ENCODE measurements at places on chromosomes 6 and 20. TPM values are rescaled to one million over a fixed set of nuclear protein-coding genes. Genes with fewer than 3 reads are reported as not detected.

Gene DSN1
- 24.2 TPM for total RNA-seq

Gene KDM1B
- 43.5 TPM for total RNA-seq

DNA sequence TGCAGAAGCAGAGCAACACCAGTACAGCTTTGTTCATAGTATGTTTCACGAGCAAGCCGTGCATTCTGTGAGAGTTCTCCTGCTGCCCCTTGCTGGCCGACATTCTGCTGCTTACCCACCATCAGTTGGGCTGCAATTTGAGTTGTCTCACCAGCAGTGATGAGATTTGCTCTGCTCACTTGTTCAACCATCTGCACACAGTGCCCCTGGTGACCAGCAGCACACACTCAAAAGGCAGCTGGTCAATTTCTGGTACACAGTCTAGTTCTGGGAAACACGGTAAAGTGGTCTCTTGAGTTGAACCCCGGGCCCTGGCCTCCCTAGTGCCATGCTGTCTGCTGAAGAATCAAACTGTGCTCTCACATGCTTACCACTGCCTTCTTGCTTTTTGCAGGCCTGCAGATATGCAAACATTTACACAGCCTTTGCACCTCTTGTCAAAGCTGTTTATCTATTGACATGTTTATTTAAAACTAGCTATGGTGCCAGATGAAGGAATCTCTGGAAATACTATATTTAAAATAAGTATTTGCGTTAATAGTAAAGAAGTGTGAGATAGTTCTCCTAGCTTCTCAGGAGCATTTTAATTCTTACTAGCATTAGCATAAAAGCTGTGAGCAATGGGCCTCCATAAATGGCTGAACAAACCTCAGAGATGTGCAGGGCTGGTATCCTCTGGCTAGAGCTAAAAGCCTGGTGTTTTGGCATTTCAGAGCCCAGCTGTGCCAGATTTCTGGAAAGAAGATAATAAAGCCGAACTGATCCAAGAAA is 234.3 kb downstream of the ARHGAP18 start:
- no peak overlapping the region for H3K27ac ChIP-seq
- no peak overlapping the region for H3K4me3 ChIP-seq
- no peaks in the 10 kb centered on the region for H3K4me1 ChIP-seq
- DNase-seq: no peak
- no peaks in the 10 kb centered on the region for H3K36me3 ChIP-seq

Gene ANGPT4
- 0.05 TPM for total RNA-seq

GRCh38 chr6:11363881-11364576 is 131.6 kb upstream of the NEDD9 start:
- H3K27ac ChIP-seq: no peak overlapping the region
- H3K4me3 ChIP-seq: no peak overlapping the region
- no peak for DNase-seq
- H3K4me1 ChIP-seq: peaks cover 12% of the 10 kb centered on the region

DNA sequence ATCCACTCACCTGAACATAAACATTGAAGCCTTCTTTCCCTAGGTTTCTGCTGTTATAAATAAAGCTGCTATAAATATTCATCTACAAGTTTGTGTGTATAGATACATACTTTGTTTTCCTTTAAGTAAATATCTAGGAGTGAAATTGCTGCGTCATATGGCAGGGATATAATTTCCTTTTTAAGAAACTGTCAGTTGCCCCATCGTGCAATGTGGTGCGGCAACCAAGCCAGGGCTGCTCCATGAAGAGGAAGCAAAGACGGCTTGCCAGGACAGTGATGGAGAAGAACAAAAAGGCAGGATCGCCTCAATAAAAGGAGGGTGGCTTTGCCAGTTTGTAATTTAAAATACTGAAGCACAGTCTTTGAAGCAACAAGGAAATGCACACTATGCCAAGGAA is 36.6 kb downstream of the CITED2 start:
- DNase-seq: no peak
- H3K4me1 ChIP-seq: no peaks in the 10 kb centered on the region
- no peaks in the 10 kb centered on the region for H3K36me3 ChIP-seq
- H3K4me3 ChIP-seq: no peak overlapping the region

Gene AVP
- total RNA-seq: not detected

DNA sequence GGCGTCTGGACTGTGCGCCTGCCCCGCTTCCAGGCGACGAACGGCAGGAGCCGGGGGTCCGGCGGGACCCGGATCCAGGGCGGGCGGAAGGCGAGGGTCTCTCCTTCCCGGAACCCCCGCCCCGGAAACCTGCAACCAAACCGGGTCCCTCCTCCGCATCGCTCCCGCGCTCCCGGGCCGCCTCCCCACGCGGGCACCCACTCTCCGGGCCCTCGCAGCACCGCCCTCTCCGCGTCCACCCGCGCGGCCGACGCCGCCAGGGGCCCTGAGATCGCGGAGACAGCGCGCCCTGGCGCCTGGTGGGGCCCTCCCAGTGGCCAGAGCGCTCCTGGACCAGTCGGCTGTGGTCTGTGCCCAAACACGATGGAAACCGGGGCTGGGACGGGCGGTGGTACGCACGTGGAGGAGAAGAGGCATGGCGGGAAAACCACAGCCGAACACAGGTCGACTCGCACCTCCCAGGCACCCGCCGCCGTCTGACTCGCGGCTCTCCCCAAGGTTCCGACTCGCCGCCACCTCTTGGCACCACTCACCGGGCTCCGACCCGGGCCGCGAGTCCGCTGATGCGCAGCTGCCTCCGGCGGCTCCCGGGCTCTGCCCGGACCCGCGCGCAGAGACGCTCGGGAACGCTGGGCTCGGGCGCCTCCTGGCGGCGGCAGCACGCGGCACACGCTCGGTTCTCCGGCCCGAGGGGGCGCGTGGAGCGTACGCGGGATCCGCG is 7.9 kb downstream of the NKX2-2 start:
- peaks cover 66% of the 10 kb centered on the region for H3K27me3 ChIP-seq
- H3K4me1 ChIP-seq: peaks cover 10% of the 10 kb centered on the region
- peak overlapping the region; percentile 38 for H3K4me3 ChIP-seq
- H3K27ac ChIP-seq: no peak overlapping the region

Gene DPPA5
- not detected for total RNA-seq

GRCh38 chr6:19380293-19380692 is 456.9 kb upstream of the ID4 start:
- H3K27ac ChIP-seq: no peak overlapping the region
- no peak overlapping the region for H3K4me3 ChIP-seq
- H3K4me1 ChIP-seq: no peaks in the 10 kb centered on the region
- DNase-seq: no peak
- no peaks in the 10 kb centered on the region for H3K27me3 ChIP-seq

GRCh38 chr6:89727501-89727900 is 89.0 kb upstream of the LYRM2 start:
- no peak overlapping the region for H3K27ac ChIP-seq
- H3K4me3 ChIP-seq: no peak overlapping the region
- H3K4me1 ChIP-seq: no peaks in the 10 kb centered on the region
- H3K27me3 ChIP-seq: no peaks in the 10 kb centered on the region

- DNase-seq: no peak
- no peaks in the 10 kb centered on the region for H3K4me1 ChIP-seq
- H3K27me3 ChIP-seq: no peaks in the 10 kb centered on the region
Observed at GRCh38 chr6:126738146-126738545, 380.3 kb upstream of the RSPO3 start.

GRCh38 chr6:40442591-40442990 is 144.6 kb downstream of the LRFN2 start:
- no peak overlapping the region for H3K4me3 ChIP-seq
- H3K27me3 ChIP-seq: no peaks in the 10 kb centered on the region
- no peaks in the 10 kb centered on the region for H3K4me1 ChIP-seq
- DNase-seq: no peak
- H3K27ac ChIP-seq: no peak overlapping the region
- H3K36me3 ChIP-seq: no peaks in the 10 kb centered on the region

GRCh38 chr6:47653706-47654105 is 44.7 kb upstream of the ADGRF4 start:
- no peak overlapping the region for H3K4me3 ChIP-seq
- H3K27ac ChIP-seq: no peak overlapping the region
- H3K36me3 ChIP-seq: no peaks in the 10 kb centered on the region

GRCh38 chr6:21771626-21772320 is 178.2 kb downstream of the SOX4 start:
- H3K27ac ChIP-seq: no peak overlapping the region
- no peaks in the 10 kb centered on the region for H3K27me3 ChIP-seq
- H3K4me1 ChIP-seq: no peaks in the 10 kb centered on the region
- no peak for DNase-seq
- no peaks in the 10 kb centered on the region for H3K36me3 ChIP-seq

Gene TXLNB
- 0.29 TPM for total RNA-seq

DNA sequence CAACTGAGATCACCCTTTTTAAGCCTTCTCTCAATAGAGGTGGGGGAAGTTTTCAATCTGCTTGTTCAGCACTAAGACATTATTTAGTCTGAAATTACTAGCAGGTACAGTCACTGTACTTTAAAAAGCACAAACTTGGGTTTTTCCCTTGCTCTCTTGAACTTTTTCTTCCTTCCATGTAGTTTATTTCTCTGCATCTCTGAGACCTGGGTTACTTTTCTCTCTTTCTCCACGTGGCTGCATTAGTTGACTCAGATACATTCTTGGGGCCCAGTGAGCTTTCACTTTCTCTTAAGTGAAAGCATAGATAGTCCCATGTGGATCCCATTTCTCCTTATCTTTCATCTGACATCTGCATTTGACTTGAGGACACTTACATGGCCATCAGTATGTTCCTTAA is 433.9 kb upstream of the MAP3K7 start:
- no peak for DNase-seq
- no peak overlapping the region for H3K4me3 ChIP-seq
- no peaks in the 10 kb centered on the region for H3K36me3 ChIP-seq
- no peaks in the 10 kb centered on the region for H3K4me1 ChIP-seq
- H3K27ac ChIP-seq: no peak overlapping the region
- H3K27me3 ChIP-seq: no peaks in the 10 kb centered on the region

Gene LY6G6D
- not detected for total RNA-seq

- peaks cover 7% of the 10 kb centered on the region for H3K4me1 ChIP-seq
- no peak overlapping the region for H3K27ac ChIP-seq
- peak overlapping the region; percentile 40 for H3K4me3 ChIP-seq
- H3K27me3 ChIP-seq: no peaks in the 10 kb centered on the region
Observed at GRCh38 chr6:33427585-33428223, 7.8 kb downstream of the SYNGAP1 start.

Gene CST5
- total RNA-seq: not detected

- no peak for DNase-seq
- no peaks in the 10 kb centered on the region for H3K36me3 ChIP-seq
- peaks cover 5% of the 10 kb centered on the region for H3K4me1 ChIP-seq
- peak overlapping the region; percentile 48 for H3K27ac ChIP-seq
- H3K27me3 ChIP-seq: no peaks in the 10 kb centered on the region
Observed at GRCh38 chr6:119459207-119459974, 109.8 kb upstream of the MAN1A1 start.

DNA sequence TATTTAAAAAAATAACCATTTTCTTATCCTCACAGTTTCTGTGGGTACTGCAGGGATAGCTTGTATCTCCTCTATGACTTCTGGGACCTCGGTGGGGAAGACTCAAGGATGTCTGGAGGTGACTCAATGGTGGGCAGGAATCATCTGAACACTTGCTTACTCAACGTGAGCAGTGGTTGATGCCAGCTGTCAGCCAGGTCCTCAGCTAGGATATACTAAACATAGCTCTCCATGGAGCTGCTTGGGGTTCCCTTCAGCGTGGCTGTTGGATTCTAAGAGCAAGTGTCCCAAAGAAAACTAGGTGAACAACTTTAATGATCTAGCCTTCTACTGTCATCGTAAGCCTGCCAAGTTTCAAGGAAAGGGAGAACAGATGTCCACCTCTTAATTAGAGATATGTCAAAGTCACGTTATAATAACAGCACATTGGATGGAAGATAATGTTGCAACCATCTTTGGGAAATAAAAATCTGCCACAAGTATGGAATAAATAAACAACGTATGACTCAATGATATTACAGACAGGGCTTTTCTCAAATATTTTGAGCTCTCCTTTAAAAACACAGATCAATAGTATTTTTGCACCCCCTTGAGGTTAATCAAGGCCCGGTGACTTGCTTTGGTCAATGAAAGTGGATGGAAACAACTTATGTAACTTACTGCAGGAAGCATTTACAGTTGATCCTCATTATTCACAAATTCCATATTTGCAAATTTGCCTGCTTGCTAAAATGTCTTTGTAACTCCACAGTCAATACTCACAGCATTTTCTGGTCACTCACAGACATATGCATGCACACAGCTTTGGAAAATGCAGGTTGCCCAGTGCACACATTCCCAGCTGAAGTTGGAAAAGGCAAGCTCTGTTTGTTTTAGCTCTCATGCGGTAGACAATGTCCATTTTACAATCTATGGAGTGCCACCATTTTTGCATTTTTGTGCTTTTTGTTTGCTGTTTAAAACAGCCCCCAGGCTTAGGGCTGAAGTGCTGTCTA is 6.6 kb upstream of the HEBP2 start:
- H3K27ac ChIP-seq: no peak overlapping the region
- H3K27me3 ChIP-seq: no peaks in the 10 kb centered on the region
- DNase-seq: no peak
- no peaks in the 10 kb centered on the region for H3K4me1 ChIP-seq

- H3K27ac ChIP-seq: no peak overlapping the region
- no peaks in the 10 kb centered on the region for H3K4me1 ChIP-seq
- no peaks in the 10 kb centered on the region for H3K36me3 ChIP-seq
- no peak for DNase-seq
- no peak overlapping the region for H3K4me3 ChIP-seq
- no peaks in the 10 kb centered on the region for H3K27me3 ChIP-seq
Observed at GRCh38 chr6:98498866-98499265, 335.5 kb upstream of the POU3F2 start.

DNA sequence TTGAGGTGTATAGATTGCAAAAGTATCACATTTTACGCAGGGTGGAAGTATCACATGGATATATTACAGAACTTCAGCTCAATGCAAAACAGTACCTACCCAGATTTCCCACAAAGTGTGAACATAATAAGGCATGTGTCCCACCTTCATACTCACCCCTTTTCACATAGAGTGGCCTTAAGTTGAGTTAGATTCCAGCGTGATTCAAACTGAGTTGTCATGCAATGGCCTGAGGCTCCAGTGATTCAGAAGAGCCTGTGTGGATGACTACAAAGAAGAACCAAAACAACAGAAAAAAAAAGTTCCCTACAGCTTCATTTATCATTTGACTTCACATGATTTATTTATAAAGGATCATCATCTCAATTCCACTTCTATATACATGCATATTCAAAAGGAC is 309.7 kb downstream of the SLC35F1 start:
- H3K27ac ChIP-seq: no peak overlapping the region
- no peaks in the 10 kb centered on the region for H3K36me3 ChIP-seq
- DNase-seq: no peak

DNA sequence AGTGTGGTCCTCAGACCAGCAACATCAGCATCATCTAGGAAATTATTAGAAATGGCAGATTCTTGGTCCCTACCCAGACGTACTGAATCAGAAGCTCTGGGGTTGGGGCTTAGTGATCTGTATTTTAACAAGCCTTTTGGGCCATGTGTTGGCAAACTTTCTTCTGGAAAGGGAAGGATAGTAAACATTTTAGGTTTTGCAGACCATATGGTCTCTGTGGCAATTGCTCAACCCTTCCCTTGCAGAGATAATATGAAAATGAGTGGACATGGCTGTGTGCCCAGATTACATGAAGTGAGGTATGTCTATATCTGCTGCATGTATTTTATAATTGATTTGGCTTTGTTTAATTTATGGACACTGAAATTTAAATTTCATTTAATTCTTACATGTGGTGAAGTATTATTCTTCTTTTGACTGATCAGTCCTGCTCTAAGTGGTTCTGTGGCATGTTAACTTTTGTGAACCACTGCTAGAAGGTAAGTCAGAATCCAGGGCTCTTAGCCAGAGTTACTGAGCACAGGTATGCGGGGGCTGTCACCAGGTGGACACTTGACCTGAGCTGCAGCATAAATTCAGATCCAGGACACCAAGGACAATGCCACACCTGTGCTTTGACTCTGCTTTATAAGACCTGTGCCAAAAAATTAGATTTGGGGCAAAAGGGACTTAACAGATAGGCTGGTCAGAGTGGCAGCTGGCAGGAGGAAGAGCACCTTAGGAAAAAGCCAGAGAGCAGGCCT is 43.2 kb downstream of the LY86 start:
- H3K27me3 ChIP-seq: no peaks in the 10 kb centered on the region
- H3K4me3 ChIP-seq: no peak overlapping the region
- H3K36me3 ChIP-seq: no peaks in the 10 kb centered on the region
- H3K4me1 ChIP-seq: no peaks in the 10 kb centered on the region
- DNase-seq: peak; percentile 27
